ENCODE measurements at places on chromosomes 7 and 10.

DNA sequence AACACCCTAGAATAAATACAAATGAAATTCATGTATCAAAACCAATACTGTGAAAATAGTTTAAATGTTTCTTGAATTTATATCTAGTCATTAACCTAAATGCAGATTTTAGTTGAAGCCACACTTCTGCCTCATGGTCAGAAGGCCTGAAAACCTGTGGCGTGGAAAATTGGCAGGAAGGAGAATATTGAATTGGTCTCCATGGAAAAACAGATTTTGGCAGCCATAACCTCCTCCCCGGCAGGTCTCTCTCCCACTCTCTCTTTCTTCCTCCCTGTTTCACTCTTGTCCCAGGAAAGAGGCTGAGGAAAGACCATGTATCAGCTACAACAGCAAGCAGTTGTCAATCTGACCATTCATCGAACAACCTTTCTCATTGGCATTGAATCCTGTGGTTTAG lies 160.6 kb upstream of the YAE1 start:
- no peak for DNase-seq

GRCh38 chr7:74625446-74625845 lies 32.1 kb upstream of the GTF2I start:
- no peak for DNase-seq

GRCh38 chr7:15937571-15937970 lies 251.1 kb upstream of the MEOX2 start:
- DNase-seq: no peak

- DNase-seq: no peak
Measured at GRCh38 chr10:95476469-95477174, 84.5 kb downstream of the SORBS1 start.

DNA sequence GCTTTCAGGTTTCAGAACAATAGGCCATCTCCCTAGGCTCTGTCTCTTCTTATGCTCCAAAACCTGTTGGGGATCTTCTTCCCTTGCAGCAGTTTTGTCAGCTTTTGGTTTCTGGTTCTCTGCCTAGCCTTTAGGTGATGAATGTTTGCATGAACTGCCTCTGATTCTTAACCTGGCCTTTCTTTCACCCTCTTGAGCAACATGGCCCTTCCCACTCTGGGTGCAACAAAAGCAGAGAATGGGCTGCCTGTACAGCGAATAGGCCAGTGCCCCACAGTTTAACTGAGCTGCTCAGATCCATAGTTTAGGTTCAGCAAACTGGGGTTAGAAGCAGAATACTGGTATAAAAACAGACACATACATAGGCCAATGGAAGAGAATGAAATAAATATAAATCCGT lies 18.1 kb upstream of the NUP205 start:
- no peak for DNase-seq

DNA sequence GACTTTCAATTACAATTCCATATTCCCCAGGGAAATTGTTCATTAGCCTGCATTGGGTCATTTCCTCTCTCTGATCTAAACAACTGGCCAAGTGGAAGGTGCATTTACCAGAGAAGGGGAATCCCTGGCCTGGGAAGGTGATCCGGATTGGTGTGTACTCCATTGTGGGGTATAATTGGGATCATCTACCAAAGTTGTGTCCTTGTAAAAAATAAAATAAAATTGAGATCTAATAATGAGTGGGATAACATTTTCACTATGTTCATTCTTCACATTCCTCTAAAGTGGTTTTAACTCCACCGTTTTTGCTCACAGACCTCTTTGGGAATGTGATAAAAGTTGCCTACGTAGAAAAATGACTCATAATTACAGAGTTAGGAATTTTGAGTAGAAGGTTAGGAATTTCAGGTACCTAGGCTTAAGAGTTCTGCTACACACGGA lies 22.8 kb downstream of the ARL5B start:
- no peak for DNase-seq

All from neural crest cell (in vitro differentiated cells).